LHCN-M2 (cell line): ENCODE measurements at places on chromosomes 6 and 20. TPM values are rescaled to one million over a fixed set of nuclear protein-coding genes. Genes with fewer than 3 reads are reported as not detected.

NRN1 gene
- 40.7 and 41.2 TPM in 2 replicates for total RNA-seq

DNA sequence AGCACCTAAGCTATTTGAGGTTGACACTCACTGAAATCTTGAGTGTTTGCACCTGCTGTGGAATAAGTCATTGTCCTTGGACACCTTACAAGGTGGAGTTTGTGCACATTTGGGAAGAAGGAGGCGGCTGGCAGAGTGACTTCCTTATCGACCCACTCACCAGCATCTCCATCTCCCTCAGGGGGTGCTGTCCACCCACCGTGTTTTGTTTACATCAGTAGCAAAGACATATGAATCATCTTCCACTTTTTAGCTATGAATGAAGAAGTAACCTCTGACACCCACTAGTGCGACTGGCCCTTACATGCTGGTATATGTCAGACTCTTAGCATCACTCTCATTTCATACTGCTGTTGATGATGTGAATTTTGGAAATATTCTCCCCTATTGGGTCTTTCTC, 119.5 kb upstream of the SGK1 start:
- peak; percentile 45 for DNase-seq

DNA sequence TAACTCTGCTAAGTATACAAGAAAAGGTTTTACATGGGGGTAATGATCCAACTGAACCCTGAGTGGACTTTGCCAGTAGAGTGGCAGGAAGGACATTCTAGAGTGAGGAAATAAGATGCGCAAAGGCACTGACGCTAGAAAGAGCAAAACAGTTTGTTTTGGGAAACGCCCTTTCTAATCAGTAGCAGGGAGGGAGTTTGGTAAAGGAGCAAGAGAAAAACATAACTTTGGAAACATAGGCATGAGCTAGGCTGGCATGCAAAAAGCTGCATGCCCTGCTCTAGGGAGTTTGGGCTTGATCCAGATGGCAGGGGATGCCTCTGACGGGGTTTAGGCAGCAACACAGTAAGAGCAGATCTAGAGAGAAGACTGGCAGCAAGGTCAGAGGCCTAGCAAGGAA, 135.2 kb downstream of the DST start:
- DNase-seq: no peak

- peak; percentile 53 for DNase-seq
Measured at GRCh38 chr6:165081944-165082532, 227.4 kb downstream of the C6orf118 start.

LY6G6F gene
- total RNA-seq: not detected in 2 replicates

GRCh38 chr6:105019285-105019684, 62.4 kb downstream of the LIN28B start:
- no peak for DNase-seq

DNA sequence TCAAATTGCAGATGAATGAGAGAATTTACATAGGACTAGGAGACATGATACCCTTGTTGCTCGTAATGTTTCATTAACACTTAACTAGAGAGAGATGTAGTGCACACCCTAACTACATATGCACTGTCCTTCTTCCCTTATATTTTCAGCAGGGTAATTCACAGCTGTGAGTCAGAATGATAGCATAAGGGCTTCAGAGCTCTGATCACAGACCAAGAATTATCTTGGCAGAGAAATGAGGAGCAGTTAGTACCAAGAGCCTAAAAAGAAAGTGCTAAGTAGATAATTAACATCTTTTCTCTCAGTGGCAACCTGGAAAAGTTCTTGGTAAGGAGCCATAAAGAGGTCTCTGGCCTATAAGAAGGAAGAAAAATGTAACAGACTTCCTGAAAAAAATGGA, 35.8 kb downstream of the GRIK2 start:
- peak; percentile 20 for DNase-seq

GRCh38 chr6:111416529-111416928, 66.5 kb downstream of the REV3L start:
- no peak for DNase-seq

DNA sequence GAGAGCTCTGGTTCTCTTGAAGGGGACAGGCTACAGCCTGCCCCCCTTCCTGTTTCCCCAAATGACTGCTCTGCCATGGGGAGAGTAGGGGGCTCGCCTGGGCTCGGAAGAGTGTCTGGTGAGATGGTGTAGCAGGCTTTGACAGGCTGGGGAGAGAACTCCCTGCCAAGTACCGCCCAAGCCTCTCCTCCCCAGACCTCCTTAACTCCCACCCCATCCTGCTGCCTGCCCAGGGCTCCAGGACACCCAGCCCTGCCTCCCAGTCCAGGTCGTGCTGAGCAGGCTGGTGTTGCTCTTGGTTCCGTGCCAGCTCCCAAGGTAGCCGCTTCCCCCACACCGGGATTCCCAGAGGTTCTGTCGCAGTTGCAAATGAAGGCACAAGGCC, 9.8 kb downstream of the VEGFA start:
- DNase-seq: no peak

CAPN11 gene
- 0.06 TPM in 1 of 2 replicates, not detected in the other for total RNA-seq

GGTLC1 gene
- total RNA-seq: not detected in 2 replicates

GRCh38 chr6:4441981-4442434, 306.6 kb upstream of the ECI2 start:
- no peak for DNase-seq

OPRM1 gene
- total RNA-seq: not detected in 2 replicates

PTPRT gene
- not detected in 2 replicates for total RNA-seq

DNA sequence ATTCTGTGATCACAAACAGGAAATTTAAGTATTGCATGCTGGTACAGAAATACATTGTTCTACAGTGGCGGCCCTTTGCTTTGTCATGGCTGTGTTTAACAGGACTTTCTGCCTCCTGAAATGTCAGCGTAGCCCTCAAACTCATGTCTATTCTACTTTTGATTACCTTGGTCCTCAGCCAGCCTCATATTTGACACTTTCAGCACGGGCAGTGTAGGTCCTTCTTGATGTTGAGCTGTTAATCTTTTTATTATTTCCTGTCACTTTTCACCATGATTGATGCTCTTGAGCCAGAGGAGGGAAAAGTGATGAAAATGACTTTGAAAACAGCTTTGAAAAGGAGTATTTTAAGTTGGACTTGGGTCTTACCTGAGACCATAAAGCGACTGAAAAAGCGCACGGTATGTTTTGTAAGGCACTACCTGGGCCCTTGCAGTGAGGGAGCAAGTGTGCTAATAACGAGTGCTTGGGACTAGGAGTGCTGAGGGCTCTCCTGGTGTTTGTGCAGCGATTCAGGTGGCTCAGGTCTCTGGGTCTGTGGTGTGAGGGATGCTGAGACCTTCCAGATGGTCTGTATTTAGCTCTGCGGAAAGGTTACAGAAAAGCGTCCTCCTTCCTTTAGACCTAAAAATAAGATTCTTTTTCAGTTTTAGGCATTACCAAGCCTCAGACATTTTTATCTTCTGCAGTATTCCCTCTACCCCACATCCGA, 45.2 kb upstream of the RREB1 start:
- no peak for DNase-seq

SLC24A3 gene
- 0.06 TPM in 2 replicates for total RNA-seq

DNA sequence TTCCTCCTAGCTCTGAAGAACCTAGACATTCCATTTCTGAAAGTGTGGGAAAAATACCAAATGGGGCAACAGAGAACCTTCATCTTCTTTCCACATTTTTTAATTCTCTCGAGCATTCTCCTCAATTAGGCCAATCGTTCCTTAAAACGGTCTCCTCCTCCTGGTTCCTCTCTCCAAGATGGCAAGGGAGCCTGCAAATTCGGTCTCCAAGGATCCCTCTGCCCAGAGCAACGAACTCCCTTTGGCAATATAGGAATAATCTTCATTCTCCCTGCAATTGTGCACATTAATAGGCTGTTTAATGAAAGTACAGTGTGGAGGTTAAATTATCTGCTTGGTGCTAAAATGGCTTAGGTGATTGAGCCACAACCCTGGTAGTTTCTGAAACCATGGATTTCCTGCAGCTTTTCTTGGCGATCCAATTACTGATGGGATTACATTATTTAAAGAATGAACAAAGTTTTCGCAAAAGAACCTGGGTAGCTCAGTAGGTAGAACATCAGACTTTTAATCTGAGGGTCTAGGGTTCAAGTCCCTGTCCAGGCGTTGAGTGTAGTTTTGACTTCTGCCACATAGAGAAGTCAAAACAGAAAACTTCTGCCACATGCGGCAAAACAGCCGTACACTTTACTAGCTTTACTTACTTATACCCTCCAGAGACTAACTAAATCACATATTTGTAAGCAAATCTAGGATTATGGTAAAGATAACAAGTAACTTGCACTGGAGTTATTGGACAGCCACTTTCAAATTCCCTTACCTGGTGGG, 102.9 kb upstream of the ZNF184 start:
- DNase-seq: peak; percentile 58

DNA sequence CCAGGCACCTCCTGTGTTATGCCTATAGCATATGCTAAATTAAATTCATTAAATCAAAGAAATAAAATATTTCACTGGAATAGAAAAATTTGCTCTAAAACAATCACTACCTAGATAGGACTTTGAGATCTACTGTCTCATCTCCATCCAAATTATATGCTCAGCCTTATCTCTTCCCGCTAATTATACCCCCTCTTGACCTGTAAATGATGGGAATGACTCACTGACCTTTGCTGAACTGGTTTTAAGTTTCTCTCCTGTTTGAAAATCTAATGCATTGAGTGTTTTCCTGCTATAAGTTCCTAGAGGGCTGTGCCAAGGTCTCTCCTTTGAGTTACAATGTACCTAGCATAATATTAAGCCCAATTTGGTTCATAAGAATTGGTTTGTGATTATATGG, 110.1 kb downstream of the BMP2 start:
- no peak for DNase-seq

GRCh38 chr6:4773181-4773580, 3.0 kb upstream of the CDYL start:
- DNase-seq: no peak

ELOVL2 gene
- 0.06 TPM in 1 of 2 replicates, not detected in the other for total RNA-seq

GRCh38 chr6:151808371-151809241, 1.1 kb downstream of the ESR1 start:
- DNase-seq: no peak

TM9SF4 gene
- total RNA-seq: 32.6 and 36.8 TPM in 2 replicates

DNA sequence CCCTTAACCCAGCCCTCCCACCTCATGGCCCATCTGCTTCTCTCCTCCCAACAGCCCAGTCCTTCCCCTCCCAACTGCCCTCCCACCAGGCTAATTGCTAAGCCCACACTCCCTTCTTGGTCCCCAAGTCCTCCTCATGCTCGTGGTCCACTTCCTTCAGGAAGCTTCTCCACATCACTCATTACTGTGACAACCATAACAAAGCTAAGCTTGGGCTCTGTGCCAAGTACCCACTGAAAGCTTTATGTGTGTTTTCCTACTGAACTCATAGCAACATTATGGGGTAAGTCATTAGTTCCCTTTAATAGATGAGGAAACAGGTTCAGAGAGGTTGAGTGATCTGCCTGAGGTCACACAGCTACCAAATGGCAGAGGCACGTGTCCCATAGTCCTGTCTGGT, 16.2 kb downstream of the FRS3 start:
- no peak for DNase-seq

RNF8 gene
- total RNA-seq: 16.6 and 23.6 TPM in 2 replicates

GRCh38 chr6:146819596-146820320, 221.0 kb downstream of the ADGB start:
- no peak for DNase-seq

DNA sequence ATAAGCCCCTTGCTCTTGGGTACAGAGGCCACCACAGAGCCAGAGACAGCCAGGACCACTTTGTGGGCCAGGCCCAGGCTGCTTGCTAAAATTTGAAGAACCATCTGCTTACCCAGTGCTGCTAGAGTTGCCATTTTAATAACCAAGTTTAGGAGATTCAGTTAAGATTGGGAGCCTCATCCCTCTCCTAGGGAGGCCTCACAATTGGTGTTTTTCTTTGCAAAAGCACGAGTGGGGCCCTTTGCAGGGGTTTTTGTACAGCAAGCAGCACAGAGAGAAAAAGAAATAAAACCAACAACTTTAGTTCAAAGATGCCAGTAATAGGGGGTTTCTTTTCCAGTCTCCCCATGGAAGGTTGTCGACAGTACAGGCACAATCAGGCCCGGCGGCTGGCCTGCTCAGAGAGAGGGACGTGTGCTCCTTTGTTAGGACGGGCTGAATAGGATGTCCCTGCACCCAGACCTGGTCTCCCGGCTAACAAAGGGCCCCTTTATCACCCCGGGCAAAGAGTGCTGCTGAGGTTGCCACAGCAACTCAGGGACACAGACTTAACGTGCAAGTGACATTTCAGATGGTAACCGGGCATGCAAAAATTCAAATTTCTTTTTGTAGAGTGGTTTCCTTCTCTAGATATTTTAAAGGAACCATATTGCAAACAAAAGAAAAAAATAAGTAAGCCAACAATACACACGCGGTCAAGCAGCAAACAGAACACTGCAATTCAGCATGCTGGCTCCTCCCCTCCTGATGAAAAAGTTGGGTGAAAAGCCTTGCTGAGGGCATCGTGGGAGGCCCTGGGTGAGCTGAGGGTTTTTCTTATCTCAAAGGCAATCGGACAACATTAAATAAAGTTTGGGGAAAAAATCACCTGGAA, 10.5 kb upstream of the TOX2 start:
- no peak for DNase-seq

PI16 gene
- total RNA-seq: not detected in 2 replicates

GRCh38 chr6:145729887-145730286, 5.4 kb downstream of the EPM2A start:
- DNase-seq: no peak

SLC22A2 gene
- total RNA-seq: not detected in 2 replicates

DNA sequence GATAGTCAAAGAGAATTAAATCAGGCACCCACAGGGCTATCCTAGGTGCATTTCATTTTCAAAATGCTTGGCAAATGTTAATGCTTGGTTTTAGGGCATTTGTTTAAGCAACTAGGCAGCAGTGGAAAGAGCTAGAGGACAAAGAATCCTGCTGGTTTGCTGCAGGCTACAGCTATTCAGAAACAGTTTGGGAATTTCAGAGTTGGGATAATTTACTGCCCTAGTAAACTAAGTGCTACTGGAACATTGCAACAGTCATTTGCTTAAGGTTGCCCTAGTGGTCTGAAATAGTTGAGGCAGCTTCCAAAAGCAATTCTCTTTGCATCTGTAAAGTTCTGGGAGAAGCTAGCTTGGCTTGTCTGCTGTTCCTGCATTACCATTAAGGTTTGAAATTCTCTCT, 312.7 kb downstream of the LAMA2 start:
- DNase-seq: no peak

DNA sequence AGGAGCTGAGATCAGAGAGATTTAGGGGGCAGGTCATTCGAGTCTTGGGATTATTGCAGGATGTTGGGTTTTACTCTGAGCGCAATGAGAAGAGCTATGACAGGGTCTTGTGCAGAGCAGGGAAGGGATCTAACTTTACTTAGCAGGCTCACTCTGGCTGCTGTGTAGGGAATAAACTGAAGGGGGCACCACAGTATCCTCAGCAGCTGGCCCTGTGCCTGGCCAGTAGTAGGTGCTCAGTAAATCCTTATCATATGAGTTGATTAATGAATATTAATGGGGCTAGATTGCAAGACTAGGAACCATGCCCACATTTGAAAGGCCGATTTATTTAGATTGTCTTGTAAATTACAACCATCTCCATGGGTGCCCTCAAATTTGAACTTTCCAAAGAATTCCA, 4.6 kb upstream of the MDGA1 start:
- DNase-seq: no peak

BPIFB4 gene
- not detected in 2 replicates for total RNA-seq

DNA sequence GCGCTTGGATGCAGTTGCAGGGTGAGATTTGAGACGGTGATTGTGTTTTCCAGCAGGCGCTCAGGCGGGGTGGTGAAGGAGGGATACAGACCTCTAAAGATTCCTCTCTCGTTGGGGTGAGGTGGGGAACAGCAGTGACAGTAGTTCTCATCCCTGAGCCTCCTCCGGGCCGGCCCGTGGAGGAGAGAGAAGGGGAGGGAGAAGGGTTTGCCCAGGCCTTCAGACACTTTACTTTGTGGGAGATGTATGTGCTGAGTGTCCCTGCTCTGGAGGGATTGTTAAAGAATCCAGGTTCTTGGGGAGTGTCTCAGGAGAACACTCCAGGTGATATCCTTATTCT, 41.0 kb downstream of the PSMB9 start:
- no peak for DNase-seq

GRCh38 chr20:5786930-5787795, 37.0 kb downstream of the SHLD1 start:
- peak; percentile 50 for DNase-seq
